Activated T-cell treated with anti-CD3 and anti-CD28 coated beads for 24 hours (primary cell): ENCODE measurements at places on chromosomes 1 and 21.

DNA sequence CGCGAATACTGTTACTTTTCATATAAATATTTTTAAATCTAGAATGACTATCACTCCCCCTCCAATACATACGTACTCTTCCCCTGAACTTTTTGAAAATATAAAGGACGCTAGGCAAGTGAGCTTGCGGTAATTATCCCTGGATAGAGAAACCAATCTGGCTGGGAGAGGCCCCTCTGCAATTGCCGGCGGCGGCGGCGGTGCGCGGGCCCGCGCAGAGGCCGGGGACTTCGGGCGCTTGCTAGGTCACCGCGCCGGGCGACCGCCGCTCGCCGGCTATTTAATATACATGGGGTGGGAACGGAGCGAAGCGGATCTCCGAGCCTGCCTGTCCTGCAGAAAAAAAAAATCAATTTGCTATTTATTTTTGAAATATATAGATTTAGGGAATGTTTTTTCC is 416.3 kb upstream of the ESRRG start:
- no peak for DNase-seq

- no peak for DNase-seq
Observed at GRCh38 chr1:118688891-118689290, 299.3 kb downstream of the TBX15 start.

DNA sequence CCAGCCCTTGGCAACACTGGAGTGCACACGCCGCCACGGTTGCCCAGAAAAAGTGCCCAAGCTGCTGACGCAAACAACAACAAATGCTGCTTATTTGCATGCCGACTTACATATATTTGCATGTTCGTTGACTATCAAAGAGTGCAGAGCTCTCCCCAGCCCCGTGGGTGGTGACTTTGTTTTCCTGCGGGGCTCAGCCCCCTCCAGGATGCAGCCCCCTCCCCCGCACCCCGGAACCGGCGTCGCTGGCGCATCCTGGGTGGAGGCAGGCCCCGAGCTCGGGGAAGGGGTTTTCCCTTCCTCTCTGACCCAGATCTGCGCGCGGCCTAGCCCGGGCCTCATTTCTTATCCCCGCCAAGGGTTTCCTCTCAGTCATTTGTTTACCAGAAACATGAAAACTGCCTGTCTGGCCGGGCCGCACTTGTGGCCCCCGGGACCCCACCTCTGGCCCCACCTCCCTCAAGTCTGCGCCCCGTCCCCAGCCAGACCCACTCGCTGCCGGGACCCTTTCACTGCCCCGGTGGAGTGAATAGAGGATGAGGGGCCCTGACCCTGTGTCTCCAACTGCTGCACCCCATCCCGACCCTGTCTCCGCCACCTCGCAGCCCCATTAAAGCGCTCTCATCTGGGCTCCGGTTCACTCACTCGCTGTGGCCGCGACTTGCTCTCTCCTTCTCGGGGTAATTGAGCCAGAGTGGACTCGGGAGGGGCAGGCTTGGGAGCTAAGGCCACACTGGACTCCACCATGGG is 5.5 kb downstream of the TNFRSF25 start:
- DNase-seq = peak; percentile 75

- no peak for DNase-seq
Observed at GRCh38 chr21:15617964-15618363, 111.8 kb upstream of the USP25 start.

- DNase-seq = no peak
Observed at GRCh38 chr1:165524639-165525285, 19.0 kb upstream of the LRRC52 start.

GRCh38 chr1:27592232-27592930 is 11.6 kb downstream of the AHDC1 start:
- no peak for DNase-seq

DNA sequence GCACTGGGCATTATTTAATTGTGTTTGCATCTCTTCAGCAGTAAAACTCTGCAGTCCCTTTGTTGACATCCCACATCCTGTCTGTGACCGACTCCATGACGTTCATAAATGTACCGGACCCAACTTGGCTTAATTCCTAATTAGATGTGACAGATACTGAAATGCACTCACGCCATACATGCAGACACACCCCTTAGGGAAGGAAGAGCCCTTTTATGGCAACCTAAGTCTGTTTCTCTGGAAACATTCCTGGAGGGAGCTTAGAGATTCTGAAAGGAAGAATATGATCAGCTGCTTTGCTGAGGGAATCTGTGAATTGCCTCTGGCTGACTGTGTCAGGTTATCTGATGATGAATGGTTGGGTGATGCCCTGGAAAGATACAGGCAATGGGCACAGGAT is 33.4 kb downstream of the ADAMTS5 start:
- DNase-seq = no peak

GRCh38 chr1:53409233-53409632 is 50.0 kb upstream of the DMRTB1 start:
- no peak for DNase-seq

DNA sequence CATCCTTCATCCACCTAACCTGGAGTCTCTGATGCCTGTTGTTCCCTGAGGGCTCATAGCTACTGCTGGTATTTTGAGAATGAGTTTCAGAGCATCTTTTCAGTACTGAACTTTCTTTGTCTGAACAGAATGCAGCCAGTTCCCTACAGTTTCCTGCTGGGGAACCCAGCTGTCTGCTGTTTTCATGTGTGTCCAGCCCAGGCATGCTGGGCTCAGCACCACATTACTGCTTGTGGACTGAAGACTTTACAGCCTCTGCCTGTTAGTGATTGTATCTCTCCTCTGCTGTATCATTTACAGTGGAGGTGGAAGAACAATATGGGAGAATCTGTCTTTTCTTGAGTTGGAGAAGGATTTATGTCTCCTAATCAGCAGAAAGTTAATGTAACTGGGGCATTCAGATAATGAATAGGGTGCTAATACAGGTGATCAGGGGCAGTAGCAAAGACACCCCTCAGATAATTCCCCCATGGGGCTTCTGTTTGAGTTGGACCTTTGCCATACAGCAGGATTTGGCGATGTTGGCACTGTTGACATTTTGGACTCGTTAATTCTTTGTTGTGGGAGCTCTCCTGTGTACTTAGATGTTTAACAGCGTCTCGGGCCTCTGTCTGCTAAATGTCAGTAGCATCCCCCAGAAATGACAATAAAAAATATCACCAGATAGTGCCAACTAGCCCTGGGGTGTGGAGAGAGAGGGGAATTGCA is 207.7 kb downstream of the HHAT start:
- no peak for DNase-seq

GRCh38 chr1:109635862-109636200 is 16.2 kb downstream of the AMPD2 start:
- no peak for DNase-seq

GRCh38 chr1:101175886-101176285 is 60.9 kb upstream of the S1PR1 start:
- DNase-seq = no peak

- DNase-seq = no peak
Observed at GRCh38 chr1:21815724-21816321, 3.8 kb downstream of the LDLRAD2 start.

- no peak for DNase-seq
Observed at GRCh38 chr1:233031521-233031920, 81.1 kb downstream of the NTPCR start.

DNA sequence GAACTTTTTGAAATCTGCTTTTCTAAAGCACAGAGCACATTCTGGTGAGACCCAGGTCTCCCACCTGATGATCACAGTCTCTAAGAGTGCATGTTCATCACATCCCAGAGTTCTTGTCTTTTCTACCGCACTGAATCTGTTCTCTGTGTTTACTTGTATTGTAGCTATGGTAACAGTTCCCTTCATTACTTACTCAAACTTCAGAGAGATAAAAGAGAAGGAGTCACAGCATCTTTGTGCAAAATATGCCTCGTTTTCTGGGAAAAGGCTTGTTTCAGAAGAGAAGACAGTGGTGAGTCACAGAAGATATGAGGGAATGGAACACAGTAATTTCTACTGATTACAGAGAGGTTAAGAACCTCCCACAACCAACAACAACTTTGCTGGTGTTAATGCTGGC is 580.6 kb downstream of the PLA2G4A start:
- DNase-seq = no peak

DNA sequence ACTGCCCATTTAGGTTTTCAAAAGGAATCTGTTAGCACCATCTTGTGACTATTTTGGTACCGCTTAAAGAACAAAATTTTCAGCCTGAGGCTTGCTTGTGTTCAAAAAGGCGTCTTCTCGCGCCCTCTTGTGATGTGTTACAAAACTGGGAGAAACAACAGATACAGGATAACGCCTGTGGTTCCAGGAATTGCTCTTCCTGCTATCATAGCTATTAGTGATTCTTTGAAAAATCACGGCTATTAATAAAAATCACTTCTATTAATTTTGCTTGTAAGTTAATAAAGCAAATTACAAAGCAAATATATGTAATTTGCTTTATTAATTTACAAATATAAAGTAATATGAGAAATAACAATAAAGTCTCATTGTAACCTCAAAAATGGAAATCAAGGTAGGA is 82.2 kb upstream of the ABCD3 start:
- DNase-seq = no peak

GRCh38 chr1:9787702-9788101 is 36.1 kb downstream of the CLSTN1 start:
- DNase-seq = peak; percentile 35

DNA sequence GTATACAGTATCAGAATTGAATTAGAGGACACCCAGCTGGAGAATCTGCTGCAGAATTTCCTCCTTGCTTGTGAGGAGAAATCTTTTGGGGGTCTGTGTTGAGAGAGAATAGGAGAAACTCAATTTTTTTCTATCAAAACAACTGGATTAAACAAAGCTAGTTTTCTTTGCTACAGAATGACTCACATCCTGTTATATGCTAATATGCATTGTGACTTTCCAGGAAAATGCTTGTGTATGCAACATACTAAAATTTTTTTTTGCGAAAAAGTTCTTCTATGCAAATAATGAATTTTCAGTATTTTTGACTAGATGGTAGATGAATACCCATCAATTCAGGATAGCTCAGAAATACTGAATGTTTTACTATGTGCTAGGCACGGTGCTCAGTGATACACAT is 2.2 kb downstream of the VAMP4 start:
- DNase-seq = no peak

DNA sequence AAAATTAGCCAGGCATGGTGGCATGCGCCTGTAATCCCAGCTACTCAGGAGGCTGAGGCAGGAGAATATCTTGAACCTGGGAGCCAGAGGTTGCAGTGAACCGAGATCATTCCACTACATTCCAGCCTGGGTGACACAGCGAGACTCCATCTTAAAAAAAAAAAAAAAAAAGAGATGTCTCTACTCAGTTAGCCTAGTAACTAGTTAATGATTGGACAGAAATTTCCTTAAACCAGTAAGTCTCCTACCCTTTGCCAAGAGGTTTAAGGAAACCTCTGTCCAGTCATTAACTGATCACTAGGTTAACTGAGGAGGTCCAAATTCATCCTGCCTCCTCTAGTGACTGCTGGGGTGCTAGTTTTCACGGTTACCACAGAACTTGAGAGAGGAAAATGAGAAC is 143.9 kb upstream of the UBE2U start:
- no peak for DNase-seq

DNA sequence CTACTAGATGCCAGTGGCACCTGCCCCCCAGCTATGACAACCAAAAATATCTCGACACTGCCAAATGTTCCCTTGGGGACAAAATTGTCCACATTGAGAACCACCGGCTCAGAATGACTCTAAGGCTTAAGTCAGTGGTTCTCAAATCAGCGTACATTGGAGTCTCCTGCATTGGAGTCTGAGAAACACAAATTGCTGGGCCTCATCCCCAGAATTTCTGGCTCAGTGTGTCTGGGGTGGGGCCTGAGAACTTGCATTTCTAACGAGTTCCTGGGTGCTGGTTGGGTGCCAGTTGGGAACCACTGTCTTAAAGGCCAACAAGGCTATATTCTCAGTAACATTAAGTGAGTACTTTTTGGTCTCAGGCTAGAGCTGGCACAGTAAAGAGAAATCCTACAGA is 77.7 kb upstream of the GADD45A start:
- DNase-seq = no peak

- DNase-seq = no peak
Observed at GRCh38 chr1:82453511-82454185, 652.9 kb downstream of the ADGRL2 start.
